ENCODE measurements at places on chromosomes 3 and 15. TPM values are rescaled to one million over a fixed set of nuclear protein-coding genes. Genes with fewer than 3 reads are reported as not detected.

SLC28A2 gene
- total RNA-seq, result not detected

CILP gene
- total RNA-seq, result 0.40 TPM

ANKRD63 gene
- not detected for total RNA-seq

DNA sequence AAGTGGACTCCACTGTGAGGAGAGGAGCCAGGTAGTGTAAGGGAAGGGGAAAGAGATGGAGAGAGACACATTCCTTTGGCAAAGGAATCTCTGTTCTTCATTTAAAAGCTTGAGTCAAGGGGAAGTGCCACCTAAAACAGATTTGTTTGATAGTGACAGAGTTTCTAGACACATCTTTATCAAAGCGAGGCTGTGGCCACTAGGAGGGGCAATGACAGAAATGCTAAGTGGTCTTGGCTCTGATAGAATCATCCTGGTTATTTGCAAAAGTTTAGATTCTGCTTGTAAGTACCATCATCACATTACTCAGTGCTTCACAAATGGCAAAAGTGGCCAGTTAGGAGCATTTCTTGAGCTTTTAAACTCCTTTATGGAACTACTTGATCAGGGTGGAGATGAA, 261.4 kb downstream of the CNTN3 start:
- no peaks in the 10 kb centered on the region for H3K4me1 ChIP-seq
- no peaks in the 10 kb centered on the region for H3K36me3 ChIP-seq
- H3K4me3 ChIP-seq, result no peak overlapping the region
- DNase-seq, result no peak
- H3K27ac ChIP-seq, result no peak overlapping the region
- H3K27me3 ChIP-seq, result no peaks in the 10 kb centered on the region

RHCG gene
- not detected for total RNA-seq

GRCh38 chr15:80455051-80455648, 51.0 kb downstream of the ARNT2 start:
- H3K27ac ChIP-seq, result no peak overlapping the region
- no peak overlapping the region for H3K4me3 ChIP-seq
- no peaks in the 10 kb centered on the region for H3K36me3 ChIP-seq

Data from spleen (tissue), 13 donors.